ENCODE measurements at places on chromosomes 12 and 14. TPM values are rescaled to one million over a fixed set of nuclear protein-coding genes. Genes with fewer than 3 reads are reported as not detected.

Gene TAMALIN
- total RNA-seq: 1.5 TPM

Gene KRT72
- not detected for total RNA-seq

Gene TOMM20L
- not detected for total RNA-seq

Gene KCNC2
- total RNA-seq: 16.5 TPM

Gene LYZ
- total RNA-seq: 3.2 TPM

Gene IAPP
- under 0.01 TPM for total RNA-seq

Gene LRP1-AS
- not detected for total RNA-seq

Gene PTGER2
- total RNA-seq: not detected

Gene CLEC2A
- total RNA-seq: 0.25 TPM

Gene LBHD2
- total RNA-seq: not detected

Gene LRRIQ1
- 5.9 TPM for total RNA-seq

Gene FAR2
- total RNA-seq: 24.3 TPM

Gene PMCH
- total RNA-seq: not detected

Gene KLRG1
- total RNA-seq: 7.9 TPM

Gene DACT1
- 133 TPM for total RNA-seq

Gene FLVCR2
- total RNA-seq: 1.7 TPM

Gene FOXG1
- total RNA-seq: 54.8 TPM

Gene ATG2B
- 29.7 TPM for total RNA-seq

Gene CIROP
- not detected for total RNA-seq

Gene OTX2
- 0.25 TPM for total RNA-seq

Gene KDM5A
- total RNA-seq: 58.5 TPM

Gene LLPH
- 7.1 TPM for total RNA-seq
